ENCODE measurements at places on chromosomes 12 and 14.

DNA sequence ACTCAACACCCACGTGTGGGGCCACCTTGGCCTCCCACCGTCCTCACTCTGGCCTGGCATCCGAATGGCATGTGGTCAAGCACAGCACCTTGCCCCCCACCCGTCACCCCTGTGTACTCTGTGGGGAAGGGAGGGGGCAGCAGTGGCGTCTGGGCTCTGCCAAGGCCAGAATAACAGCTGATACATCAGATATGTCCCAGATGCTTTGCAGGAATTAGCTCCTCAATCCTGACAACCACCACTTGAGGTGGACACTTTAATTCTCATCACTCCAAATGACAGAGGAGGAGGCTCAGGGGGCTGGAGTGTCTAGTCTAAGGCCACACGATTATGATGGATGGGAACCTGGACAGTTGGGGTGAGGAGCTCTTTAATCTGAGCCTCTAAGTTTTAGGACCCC lies 1.7 kb upstream of the KRT80 start:
- no peak for DNase-seq

DNA sequence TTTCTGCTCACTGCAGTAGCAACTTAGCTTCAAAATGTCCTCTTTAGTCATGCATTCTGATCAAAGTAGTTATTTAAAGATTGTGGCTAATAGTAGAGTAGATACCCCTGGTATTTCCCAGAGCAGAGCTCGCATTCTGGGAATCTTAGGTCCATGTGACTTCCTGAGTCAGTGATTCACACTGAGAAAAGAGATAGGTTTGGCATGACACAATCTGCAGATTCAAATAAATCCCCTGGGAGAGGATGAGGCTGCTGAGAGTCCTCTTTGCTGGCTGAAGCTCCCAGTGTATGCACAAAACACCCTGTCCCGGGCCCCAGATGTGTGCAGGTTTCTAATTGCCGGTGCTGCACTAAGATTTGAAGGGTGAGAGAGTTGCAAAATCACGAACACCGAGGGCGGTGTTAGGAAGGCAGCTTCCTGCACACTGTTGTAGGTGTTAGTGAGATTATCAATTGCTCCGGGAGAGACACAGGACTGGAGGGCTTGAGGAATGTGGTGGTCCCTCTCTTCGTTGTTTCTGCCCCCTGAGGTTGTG lies 233.2 kb downstream of the NRXN3 start:
- peak; percentile 33 for DNase-seq

- peak; percentile 75 for DNase-seq
Measured at GRCh38 chr14:71049435-71050133, 142.3 kb downstream of the PCNX1 start.

- DNase-seq: no peak
Measured at GRCh38 chr12:25718081-25718731, 165.1 kb upstream of the LMNTD1 start.

- DNase-seq: peak; percentile 45
Measured at GRCh38 chr14:57486767-57487379, 6.8 kb downstream of the CCDC198 start.

- DNase-seq: peak; percentile 45
Measured at GRCh38 chr14:105197211-105197641, 16.1 kb upstream of the NUDT14 start.

DNA sequence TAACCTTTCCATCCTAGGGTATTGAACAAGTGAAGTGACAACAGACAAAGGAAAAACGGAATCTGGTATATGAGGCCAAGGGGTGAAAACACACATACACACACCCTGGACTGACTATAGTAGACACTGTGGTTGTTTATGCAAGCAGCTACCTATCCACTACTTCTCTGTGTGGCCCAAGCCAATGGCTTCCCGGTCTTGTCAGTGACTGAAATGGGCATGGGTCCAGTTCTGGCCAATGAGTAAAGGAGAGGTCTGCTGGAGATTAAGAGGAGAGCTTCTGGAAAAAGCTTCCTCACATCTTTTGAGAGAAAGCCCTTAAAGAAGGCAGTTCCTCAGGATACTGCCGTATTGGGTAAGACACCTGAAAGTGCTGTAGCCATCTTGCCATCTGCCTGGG lies 19.3 kb downstream of the MBIP start:
- no peak for DNase-seq

- peak; percentile 43 for DNase-seq
Measured at GRCh38 chr12:111597831-111598636, 1.1 kb downstream of the ATXN2 start.

- peak; percentile 62 for DNase-seq
Measured at GRCh38 chr14:28381656-28382055, 384.9 kb upstream of the FOXG1 start.

GRCh38 chr12:131687346-131688125 lies 23.4 kb upstream of the SFSWAP start:
- DNase-seq: no peak

DNA sequence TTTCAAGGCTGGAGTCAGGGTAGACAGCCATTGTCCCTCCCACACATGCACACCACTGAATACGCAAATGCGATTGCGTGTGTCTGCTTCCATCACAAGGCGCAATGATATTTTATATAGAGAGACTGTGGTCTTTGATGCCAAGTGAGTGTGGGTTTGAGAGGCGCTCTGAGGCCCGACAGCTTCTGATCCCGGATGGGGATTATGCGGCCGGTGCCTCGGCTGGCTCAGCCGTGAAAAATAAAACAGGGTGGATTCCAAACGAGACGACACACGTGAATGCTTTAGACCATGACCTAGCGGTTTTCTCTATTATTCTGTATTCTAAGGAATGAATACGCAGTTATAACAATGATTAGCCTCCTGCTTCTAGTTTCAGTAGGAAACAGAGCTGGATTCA lies 72.5 kb downstream of the TMEM132D start:
- DNase-seq: no peak

DNA sequence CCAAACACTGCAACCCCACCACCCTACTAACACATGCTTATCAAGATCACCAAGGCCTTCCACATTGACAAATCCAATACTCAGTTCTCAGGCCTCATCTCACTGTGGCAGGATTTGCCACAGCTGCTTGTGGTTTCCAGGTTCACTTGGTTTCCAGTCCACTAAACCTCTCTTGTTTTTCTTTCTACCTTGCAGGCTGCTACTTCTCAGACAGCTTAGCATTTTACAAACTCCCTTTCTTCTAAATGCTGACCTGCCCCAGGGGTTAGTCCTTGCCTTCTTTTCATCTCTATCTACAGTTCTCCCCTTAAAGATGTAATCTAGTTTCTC lies 84.1 kb downstream of the BCAT1 start:
- DNase-seq: peak; percentile 84

DNA sequence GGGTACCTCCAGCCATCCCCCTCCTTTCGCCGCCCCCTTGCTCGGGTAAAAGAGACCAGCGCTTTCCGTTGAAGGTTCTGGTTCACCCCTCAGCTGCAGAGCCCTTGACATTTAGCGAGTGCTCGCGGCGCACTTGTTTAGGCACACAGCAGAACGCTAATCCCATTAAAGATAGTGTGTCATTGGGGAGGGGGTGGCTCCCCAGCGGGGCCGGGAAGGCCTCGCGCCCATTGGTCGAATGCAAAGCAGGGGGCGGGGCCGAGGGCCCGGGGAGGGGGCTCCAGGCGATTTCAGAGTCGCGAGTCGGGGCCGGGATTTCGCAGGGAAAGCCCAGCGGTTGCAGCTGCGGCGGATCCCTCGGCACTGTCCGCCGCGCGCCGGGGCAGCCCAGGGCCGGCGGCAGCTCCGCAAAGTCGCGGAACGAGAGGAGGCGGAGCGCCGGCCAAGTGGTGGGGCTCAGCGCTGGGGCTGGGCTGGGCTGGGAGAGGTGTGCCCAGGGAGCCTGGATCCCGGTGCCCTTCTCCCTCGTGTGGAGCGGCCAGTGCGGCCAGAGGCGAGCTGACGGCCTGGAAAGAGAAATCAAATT lies 122.9 kb downstream of the TSPAN9 start:
- peak; percentile 59 for DNase-seq

GRCh38 chr12:79174626-79175025 lies 310.1 kb downstream of the SYT1 start:
- peak; percentile 71 for DNase-seq

- no peak for DNase-seq
Measured at GRCh38 chr14:92861856-92862745, 60.8 kb upstream of the CHGA start.

DNA sequence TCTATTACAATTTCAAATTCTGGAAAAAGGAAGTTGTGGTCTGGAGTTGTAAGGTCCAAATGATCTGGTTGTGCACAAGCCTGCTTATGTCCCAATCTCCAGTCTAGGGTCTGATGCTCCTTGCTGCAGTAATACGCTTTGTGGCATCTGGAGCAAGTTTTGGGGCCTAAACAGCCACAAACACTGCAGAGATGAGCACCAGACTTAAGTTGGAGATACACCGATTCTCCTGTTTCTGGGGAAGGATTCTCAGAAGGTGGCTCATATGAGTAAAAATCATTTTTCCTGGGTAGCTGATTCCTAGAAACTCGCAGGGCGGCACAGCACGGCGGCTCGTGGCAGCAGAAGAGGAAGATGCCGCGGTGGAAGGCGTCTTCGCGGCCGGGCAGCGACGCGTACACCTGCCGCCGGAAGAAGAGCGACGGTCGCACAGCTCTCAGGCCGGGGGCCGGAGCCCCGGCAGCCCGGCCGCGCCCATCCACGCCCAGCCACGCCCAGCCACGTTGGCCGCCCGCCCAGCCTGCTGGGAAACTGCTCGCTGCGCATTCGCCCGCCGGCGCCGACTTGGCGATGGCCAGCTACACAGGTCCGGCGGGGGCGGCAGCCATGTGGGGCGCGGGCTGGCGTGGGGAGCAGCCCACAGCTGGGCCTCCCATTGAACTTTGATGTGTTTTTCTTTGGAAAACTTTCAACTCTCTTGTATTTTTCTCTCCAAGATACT lies 129.0 kb downstream of the ASCL4 start:
- peak; percentile 31 for DNase-seq

GRCh38 chr14:92719421-92719820 lies 29.0 kb downstream of the LGMN start:
- peak; percentile 28 for DNase-seq

DNA sequence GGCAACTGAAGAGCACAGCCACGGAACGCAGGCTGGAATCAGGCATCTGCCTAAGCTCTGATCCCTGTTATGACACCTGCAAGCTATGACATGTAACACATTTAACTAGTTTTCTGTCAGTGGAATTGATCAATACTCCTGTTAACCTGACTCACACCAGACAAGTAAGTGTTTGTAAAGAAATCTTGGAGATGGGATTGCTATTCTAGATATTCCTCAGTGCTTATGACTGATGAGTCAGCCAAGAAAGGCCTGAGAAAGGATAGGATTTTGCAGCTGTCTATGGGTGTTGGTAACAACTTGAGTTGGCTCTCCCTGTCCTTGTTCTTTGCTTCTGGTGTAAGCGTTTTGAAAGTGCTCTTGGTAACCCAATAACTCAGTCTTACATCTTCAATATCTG lies 110.5 kb downstream of the GPR135 start:
- DNase-seq: peak; percentile 69

- no peak for DNase-seq
Measured at GRCh38 chr14:95340201-95340697, 20.5 kb upstream of the CLMN start.

DNA sequence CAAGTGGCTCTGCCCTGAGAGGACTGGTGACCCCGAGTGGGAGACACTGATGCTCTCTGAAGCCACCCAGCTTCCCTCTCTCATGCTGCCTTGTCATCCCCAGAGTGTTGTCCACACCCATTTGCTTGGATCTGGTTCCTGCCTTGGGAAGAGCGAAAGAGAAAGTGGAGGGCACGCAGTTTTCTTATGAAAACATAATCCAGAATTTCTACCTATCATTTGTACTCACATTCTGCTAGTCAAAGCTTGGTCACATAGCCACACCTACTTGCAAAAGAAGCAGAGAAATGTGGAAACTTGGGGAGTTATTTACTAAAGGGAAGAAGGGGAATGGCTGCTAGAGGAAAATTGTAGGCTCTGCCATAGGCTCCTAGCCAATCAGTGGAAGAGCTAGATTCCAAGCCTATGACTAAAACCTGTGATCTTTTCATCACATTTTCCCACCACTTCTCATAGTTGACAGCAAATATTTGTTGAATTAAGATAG lies 326.3 kb downstream of the ZFP36L1 start:
- DNase-seq: peak; percentile 98

DNA sequence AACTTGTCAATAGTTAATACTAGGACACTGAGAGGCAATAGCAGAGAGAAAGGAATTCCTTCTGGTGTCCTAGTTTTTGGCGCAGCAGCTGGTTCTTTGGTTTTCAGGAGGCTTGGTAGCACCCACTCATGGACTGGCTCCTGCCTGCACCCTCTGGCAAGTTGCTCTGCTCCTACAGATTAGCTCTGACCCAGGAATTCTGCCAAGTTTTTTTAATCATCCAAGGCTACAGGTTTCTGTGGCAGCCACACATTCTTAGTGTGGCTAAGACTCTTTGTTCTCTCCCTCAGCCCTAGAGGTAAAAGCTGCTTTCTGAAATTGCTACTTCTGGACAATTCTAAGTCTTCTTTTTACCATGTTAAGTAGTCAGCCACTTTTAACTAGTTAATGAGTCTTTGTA lies 72.0 kb upstream of the FKBP4 start:
- peak; percentile 19 for DNase-seq

GRCh38 chr14:54483846-54484245 lies 4.9 kb downstream of the GMFB start:
- DNase-seq: no peak

- no peak for DNase-seq
Measured at GRCh38 chr14:31124197-31124596, 83.4 kb downstream of the HECTD1 start.

DNA sequence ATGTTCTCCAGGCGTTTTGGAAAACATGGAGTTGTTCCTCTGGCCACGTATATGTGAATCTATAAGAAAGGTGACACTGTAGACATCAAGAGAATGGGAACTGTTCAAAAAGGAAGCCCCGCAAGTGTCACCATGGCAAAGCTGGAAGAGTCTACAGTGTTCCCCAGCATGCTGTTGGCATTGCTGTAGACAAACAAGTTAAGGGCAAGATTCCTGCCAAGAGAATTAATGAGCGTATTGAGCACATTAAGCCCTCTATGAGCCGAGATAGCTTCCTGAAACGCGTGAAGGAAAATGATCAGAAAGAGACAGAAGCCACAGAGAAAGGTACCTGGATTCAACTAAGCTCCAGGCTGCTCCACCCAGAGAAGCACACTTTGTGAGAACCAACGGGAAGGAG lies 92.5 kb upstream of the EIF5 start:
- DNase-seq: no peak

DNA sequence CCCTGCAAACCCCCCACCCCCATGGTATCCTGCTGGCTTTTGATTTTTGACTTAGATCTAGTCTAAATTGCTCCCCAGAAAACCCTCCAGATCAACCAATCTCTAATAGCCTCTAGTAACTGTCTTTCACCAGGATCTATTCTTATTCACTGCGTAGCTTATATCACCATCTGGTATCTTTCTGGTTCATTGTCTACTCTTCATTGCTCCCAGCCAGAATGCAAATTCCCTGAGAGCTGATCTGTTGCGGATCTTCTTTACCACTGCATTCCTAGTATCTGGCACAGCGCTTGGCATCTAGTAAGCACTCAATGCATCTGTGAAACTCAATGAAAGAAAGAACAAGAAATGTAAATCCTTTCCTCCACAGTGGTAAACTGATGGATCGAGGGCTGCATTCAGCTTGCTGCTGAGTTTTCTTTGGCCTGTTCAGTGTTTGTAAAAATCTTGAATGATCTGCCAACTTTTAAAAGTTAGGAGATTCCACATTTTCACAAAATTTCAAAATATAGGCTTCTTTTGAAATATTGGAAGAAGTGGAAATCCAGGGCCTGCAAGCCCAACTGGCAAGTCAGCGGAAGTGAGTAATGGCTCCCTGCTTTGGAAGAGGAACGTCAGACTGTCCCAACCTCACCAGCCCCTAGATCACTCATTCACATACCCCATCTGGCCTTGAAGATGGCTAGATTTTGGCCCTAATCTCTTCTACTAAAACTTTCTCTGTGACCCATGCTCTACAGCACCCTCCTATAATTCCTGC lies 274.2 kb downstream of the SSPN start:
- DNase-seq: no peak

GRCh38 chr12:43425361-43425760 lies 126.6 kb downstream of the ADAMTS20 start:
- DNase-seq: no peak
